ENCODE measurements at places on chromosomes 7 and 10.

DNA sequence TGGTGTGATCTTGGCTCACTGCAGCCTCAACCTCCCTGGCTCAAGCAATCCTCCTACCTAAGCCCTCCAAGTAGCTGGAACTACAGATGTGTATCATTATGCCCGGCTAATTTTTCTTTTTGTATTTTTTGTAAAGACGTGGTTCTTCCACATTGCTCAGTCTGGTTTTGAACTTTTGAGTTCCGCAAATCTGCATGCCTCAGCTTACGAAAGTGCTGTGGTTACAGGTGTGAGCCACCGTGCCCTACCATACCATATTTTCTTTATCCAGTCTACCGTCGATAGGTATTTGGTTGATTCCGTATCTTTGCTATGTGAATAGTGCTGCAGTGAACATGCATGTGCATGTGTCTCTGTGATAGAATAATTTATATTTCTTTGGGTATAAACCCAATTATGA is 6.5 kb downstream of the ZNF107 start:
- no peak for DNase-seq

DNA sequence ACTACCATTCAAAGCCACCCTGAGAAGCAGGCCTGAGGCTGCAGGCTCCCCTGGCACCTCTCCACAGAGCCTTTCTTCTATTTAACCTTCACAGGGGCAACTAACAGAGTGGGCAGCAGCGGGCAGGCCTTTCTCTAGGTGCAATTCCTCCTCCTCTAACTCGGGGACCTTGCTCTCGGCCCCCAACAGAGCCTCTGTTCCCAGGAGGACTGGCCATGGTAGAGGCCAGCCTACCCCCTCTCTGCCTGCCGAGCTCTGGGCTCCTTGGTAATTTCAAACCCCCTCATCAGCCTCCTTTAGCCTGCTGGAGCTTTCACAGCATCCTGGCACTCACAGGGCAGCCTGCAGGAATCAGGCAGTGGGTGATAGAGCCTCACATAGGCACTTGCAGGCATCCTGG is 920.8 kb upstream of the ZNF722 start:
- DNase-seq: no peak

GRCh38 chr7:14834883-14835282 is 67.7 kb downstream of the DGKB start:
- no peak for DNase-seq

- no peak for DNase-seq
Observed at GRCh38 chr10:117830205-117830604, 216.5 kb downstream of the RAB11FIP2 start.

DNA sequence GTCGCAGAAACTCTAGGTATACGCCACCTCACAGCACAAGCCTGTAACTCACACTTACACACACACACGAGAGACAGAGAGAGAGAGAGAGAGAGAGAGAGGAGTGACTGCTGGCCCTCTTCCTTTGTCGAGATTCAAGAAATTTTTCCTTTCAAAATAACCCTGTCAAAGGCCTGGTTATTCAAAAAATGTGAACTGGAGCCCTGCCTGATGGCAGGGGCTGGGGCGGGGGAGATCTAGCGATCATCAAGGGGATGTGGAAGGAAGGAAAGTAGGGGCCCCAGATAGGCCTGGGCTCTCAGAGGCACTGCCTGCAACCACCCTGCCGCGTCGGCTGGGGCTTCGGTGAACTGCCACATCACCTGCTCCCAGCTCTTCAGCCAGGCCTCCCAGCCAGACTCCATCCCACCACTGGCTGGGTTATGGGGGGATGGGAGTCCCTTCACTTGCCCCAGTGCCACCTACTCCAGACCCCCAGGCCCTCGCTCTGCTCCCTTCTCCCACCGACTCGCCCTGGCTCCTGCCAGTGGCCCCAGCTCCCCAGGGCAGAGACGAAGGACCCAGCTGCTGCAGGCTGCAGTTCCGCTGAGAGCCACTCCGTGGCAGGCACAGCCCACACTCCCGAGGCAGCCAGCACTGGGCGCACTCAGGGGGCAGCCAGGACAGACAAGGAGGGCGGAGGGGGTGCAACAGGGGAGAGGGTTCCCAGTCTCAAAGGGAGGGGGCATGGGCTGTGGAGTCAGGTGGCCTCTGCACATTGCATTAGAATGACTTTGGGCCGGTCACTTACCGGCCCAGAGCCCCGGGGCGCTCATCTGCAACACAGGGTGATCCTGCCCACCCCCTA is 15.3 kb downstream of the KCNH2 start:
- peak; percentile 14 for DNase-seq

- DNase-seq: no peak
Observed at GRCh38 chr7:105339404-105340323, 49.1 kb downstream of the SRPK2 start.

DNA sequence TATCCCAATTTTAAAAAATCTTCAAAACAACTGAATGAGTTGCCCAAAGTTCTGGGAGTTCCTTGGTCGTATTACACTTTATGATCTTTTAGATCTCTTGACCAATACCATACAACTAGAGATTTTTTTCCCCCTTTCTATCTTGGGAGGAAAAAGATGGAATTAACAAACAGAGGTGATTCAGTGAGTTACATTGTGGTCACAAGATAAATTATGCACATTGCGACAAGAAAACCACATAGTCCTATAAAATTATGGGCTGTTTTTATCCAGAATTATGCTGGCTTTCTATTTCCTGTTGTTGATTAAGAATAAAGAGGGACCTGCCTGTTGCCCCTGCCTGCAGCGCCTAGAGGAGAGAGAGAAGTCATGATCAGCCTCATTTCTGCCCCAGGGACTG is 8.2 kb upstream of the SGPL1 start:
- DNase-seq: no peak

Data from stimulated activated naive CD4-positive, alpha-beta T cell treated with Interleukin-2 at 50 U/mL for 16 hours (primary cell).